ENCODE measurements at places on chromosomes 3 and 15.
A peak's percentile ranks its signal among the peaks of the same experiment; 100 is the strongest.

DNA sequence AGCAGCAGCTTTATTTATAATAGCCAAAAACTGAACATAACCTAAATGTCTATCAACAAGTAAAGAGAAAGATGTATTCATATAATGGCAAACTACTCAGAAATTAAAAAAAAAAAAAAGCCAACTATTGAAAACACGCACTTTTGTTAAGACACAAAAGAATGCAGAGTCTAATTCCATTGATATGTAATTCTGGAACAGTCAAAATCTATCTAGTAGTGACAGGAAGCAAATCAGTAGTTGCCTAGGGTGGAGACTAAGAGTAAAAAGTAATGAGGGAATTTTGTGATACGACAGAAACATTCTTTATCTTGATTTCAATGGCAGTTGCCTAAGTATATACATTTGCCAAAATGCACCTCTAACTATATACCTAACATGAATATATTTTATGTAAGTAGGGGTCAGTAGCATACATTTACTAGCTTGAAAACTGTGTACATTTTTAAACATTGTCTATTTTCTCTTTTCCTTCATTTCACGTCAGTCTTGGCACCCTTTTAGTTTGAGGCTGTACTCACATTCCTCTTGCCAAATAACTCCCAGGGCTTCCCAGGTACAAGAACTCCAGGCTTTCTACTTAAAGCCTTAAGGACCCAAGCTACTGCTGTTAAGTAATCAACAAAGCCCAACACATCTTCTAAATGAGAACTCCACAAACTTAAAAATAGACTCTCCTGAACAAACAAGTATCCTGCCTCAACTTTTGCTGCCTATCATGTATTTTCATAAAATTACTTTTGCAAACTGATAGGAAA, 54.7 kb downstream of the ADAM10 start:
- DNase-seq = no peak

GRCh38 chr3:6785726-6786125, 75.2 kb upstream of the GRM7 start:
- no peak for DNase-seq

- DNase-seq = no peak
These were observed 503.6 kb downstream of the UNC13C start for GRCh38 chr15:54481819-54482218.

DNA sequence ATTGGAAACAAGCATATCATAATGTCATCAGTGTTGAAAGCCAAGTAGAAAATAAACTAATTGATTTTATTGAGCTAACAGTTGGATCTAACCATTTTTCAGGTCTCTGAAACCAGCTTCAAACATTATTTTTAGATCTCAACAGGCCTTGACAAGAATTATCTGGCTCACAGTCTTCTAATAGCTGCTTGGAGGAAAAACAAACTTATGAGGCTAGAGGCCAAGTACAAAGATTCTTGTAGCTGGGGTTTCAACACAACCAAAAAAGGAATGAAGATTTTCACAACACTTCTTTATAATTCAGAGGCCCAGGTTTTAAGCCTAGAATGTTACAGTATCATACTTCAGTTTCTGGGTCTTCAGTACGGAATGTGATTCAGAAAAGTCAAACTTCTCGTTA, 3.7 kb downstream of the SETMAR start:
- no peak for DNase-seq

DNA sequence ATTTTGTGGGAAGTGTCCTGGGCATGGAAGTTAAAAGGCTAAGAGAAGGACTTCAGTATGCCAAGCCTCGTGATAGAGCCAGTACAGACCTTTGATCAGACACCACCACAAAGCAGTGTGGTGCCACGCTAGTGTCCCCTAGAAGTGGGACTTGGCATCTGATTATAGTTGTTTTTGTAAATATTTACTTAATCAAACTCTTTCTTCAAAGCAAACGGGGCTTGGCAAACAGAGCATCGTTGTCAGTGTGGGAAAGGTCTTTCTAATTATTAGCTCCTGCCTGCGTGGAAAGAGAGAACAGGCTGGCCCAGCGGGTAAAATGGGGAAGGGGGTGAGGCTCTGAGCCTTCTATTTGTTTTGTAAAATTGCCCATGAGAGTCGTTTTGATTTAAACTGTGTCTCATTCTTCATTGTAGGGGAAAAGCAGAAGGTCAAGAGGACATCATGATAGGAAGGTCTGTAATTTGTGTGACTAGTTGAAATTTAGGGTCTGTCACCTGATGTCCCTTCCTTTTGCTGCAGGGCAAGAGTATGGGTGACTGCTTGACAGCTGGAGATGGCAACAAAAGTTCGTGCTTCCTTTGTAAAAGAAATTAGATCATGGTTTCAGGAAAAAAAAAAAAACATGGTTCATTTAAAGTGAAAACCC, 105.0 kb downstream of the IQCH start:
- DNase-seq = no peak

- no peak for DNase-seq
These were observed 146.1 kb downstream of the UACA start for GRCh38 chr15:70617076-70617910.

DNA sequence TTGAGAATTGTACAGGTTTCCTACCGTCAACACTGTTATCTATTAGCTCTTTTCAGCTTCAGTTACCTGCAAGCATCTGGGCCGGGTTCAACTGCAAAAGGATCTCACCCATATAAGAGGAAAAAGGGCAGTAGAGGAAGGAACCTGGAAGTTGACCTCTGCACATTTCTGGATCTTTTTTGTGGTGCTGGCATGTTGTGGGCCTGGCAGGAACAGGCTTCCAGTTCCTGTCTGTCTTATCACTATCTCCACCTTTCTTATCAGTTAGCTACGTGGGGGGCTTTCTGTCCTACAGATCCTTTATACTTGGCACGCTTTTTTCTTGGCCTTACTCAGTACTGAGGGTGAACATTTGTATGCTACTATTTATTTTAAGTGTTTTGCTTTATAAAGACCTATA, 42.2 kb upstream of the TJP1 start:
- DNase-seq = no peak

DNA sequence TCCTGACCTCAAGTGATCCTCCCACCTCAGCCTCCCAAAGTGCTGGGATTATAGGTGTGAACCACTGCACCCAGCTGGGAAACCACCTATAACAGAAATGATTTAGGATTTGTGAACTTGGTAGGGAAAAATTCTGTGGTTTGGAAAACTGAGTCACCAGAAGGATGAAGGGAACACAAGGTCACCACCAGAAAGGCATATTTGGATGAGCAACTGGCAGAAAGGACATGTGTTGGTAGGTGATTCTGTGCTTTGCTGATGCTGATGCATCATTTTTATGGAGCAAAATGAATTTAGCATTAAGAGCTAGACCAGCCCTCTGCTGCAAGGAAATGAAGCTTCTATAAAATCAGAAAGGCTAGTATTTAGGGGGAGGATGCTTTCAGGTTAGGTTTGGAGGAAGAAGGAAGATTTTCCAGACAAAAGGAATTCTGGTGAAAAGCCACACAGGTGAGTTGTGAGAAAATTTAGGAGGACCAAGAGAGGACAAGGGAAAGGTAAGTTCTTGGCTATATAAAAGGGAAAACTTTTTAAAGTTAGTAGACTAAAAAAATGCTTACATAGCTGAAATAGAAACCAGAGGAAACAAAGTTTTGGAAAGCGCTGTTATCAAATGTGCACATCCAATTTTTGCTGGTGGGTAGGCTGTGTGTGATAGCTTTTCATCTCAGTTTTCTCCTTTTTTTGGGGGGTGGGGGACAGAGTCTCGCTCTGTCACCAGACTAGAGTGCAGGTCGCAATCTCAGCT, 3.6 kb downstream of the PXK start:
- DNase-seq = no peak

GRCh38 chr15:87033056-87033455, 953.4 kb downstream of the AGBL1 start:
- DNase-seq = no peak

- peak; percentile 17 for DNase-seq
These were observed 90.2 kb upstream of the LMOD3 start for GRCh38 chr3:69212411-69213160.

DNA sequence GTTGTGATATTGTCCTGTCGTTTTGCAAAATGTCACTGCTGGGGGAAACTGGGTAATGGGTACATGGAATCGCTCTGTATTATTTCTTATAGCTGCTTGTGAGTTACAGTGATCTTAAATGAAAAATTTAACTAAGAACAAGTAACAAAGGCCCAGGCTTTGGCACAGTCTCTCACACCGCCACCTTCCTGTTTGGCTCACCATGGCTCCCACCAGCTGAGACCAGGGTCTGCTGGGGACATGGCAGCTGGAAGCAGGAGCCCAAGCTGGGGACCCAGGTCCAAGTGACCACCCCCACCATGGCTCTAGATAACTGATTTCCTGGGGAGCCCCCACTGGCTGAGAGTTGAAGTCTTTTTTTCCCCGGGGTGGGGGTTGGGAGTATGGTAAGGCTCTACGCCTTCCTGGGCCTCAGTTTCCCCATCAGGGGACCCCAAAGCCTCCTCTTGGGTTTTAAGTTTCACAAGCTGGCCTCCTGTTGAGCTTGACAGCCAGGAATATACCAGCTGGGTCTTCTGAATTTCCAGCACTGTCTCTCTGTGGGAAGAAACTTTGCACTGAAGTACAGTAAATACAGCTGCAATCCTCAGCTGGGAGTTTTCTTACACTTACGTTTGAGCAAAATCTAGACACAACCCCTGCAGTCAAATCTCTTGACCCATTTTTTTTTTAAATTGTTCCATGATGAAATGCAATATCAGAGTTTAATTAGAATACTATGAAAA, 26.1 kb downstream of the ABTB1 start:
- no peak for DNase-seq

GRCh38 chr3:109607897-109608296, 270.6 kb upstream of the DPPA4 start:
- no peak for DNase-seq

DNA sequence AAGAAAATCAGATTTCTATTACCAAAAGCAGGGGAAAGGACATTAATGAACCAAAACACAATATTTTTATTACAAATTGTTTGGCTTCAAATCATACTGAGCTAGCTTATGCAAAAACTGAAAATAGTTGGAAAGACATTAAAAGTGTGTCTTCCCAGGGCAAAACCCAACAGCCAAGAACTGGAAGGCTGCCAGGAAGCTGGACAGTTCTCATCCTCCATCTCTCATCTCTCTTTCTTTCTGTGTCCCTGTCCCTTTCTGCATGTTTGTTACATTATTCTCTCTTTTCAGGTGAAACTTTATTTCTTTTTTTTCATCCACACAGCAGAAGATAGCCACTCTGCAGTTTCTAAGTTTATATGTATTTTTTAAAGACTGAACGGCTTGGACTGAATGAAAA, 41.1 kb upstream of the SNTN start:
- no peak for DNase-seq

DNA sequence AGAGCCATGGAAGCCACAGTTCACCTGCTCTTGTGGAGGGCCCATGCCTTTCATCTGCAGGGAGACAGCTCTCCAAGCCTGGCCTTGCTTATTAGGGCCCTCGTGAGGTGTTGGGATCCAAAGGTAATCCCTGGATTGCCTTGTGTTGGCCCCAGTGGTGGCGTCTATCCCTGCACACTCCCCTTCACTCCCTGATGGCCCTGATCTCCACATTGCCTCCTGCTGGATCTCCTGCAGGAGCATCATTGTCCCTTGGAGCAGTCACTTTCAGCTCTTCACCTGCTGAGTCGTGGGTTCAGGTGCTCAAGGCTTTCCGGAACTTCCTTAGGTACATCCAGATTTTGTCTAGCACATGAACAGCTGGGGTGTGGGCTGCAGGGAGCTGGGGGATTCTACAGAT, 7.0 kb downstream of the PPCDC start:
- no peak for DNase-seq

DNA sequence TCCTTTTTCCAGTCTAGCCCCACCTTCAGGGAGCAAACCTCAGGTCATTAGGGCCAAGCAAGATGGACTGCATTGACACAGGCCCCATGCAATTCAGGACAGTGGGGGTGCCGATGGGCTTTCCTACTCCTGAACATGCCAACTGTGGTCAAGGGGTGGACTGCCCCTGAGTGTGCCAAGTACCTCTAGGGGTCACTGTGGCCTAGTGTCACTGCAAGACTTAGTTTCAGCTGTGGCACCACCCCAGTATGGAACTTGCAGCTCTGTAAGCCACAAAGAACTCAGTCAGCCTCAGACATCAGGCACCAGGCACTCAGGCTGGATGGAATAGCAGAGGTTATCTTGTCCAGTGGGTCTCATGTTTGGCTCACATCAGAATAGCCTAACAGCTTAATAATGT, 32.3 kb downstream of the EXOG start:
- DNase-seq = no peak

DNA sequence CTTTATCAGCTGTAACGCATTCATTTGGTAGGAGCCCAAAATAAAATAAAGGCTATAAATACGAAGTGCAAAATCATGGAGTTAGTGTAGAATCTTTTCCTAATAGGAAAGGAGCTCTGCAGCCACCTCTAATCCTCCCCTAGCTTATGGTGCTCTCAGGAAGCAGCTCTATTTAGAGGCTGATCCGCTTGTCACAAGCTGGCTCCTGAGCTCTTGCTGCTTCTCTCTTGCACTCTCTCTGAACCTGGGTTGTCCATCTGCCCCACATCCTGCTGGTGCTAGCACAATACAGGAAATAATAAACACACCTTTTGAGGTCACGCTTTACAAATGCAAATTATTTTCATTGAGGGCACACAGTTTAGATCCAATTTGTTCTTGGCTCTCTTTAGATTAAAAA, 37.3 kb upstream of the BFSP2 start:
- no peak for DNase-seq

- no peak for DNase-seq
These were observed 36.3 kb downstream of the PRICKLE2 start for GRCh38 chr3:64188810-64189560.

DNA sequence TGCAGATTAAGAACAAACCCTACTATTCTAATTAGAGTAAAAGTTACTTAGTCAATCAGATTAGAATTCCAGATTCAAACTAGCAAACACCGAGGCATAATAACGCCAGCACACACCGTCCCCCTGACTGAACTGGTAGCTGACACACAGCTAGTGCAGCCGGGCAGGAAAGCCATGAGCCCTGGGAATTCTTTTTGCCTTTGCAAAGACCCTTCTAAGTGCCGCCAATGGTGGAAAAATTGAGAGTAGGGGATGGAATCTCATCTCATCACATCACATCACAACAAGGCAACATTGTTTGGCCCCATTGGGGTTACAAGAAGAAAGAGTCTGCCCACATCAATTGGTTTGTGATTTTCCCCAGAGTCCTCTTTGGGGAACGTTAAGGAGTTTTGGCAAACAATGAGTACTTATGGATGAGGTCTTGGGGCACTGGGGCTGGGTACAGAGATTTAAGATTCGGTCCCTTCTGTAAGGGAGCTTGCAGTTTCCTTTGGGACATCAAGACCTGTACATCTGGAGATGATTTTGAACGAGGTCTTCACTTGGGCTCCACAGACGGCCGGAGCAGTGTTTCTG, 120.4 kb upstream of the MEF2A start:
- DNase-seq = no peak

GRCh38 chr15:95470997-95471689, 859.4 kb upstream of the NR2F2 start:
- no peak for DNase-seq

DNA sequence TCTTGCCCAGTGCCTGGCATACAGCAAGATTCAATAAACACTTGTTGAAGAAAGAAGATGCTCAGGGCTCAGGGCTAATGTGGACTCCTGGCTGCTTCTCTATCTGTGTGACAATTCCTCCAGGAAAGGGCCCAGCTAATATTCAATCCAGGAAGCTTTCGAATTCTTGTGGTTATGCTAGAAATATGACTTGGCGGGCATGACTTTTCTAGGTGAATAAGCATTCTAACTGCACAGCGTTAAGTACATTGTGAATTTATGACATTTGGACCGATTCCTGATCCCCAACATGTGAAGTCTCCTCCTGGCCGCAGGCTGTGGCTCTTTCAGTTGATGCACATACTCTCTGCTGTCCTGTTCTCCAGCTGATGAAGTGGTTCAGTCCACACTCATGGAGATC, 117.0 kb downstream of the IMPG2 start:
- no peak for DNase-seq
